ENCODE measurements at places on chromosomes 2 and 18.

- no peak for DNase-seq
Observed at GRCh38 chr2:227035711-227036367, 128.2 kb downstream of the COL4A4 start.

DNA sequence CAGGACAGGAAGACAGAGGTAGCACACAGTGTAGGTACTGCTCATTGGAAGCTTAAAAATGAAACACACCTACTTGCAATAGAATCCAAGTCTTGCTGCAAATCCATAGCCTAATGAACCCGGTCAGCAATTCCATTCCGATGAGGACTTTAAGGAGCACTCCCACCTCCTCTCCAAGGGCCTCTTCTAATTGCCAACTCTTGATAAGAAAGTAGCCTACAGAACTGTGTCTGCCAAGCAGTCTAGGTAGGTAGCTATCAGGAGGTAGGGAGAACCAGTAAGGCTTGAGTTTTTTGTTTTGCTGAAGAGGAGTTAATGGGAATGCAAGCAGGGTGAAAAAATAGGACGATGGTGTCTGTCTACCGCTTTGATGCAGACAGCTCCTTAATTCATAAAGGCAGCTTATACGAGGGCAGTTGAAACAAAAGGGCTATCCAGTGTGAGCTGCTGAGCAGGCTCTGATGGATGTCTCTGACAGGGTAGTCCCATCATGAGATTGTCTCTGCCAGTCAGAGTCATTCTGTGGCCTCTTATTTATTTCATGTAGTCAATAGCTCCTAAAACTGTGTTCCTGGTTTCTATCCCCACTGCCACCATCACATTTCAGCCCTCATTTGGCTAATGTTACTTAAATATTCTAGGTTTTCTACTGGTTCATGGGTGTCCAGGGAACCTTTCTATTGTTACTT lies 155.6 kb upstream of the DNMT3A start:
- DNase-seq: no peak

DNA sequence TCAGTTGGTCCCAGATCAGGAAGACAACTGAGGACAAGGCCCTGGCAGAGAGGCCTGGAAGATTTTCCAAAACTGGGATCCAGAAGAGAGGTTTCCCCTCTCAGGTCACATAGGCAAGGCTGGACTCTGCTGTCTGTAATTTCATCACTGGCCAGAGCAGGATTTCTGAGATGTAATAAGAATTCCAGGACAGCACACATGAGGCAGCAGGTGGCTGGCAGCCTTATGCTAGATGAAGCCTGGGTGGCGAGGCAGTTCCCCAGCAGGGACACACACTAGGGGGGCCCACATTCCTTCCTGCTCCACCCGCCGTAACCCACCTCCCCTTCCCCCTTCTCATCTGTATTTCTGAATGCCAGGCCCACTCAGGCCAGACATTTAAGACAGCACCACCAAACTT lies 98.6 kb downstream of the HNRNPLL start:
- DNase-seq: no peak

DNA sequence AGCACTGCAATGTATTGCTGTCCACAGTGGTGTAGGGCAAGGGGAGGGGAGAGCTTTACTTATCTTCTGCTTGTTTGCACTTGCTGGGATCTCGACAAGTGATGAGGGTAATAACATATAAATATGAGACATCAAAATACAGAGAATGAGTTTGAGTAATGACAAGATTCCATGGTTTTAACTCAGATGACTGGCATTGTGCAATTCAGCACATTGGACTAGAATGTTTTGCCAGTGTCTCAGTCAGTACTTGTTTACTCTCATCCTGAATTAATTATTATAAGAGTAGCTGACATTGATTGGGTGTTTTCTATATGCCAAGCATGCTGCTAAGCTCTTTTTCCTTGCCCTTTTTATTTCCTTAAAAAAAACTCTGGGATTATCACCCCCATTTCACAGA lies 306.7 kb upstream of the MMADHC start:
- DNase-seq: no peak

DNA sequence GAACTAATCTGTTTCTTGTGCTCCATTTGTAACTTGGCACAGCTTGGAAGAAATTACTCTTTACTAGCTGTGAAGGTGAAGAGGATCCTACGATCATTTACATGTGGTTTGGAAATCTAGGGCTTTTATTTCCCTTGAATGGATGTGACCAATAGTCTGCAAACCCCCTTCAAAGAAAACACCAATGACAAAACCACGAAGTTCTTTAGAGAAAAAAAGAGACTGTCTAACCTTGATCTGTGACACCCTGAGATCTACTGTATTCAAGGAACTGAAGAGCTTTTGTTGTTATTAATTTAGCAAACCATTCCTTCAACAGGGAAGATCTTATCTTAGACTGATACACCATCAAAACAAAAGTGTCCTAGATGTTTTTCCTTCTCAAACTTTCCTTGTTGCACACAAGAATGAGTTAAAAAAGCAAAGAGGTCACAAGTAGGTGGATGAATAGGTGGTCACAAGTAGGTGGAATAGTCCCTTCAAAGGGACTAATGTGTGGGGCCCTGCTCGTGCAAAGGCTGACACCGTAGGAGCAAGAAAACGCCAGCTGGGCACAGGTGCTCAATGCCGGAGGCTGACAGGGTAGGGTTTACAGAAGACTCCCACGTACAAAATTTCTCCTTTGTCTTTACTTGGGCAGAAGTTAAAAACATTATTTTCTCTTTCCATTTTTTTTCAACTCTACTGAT lies 95.6 kb upstream of the ITGB6 start:
- no peak for DNase-seq

DNA sequence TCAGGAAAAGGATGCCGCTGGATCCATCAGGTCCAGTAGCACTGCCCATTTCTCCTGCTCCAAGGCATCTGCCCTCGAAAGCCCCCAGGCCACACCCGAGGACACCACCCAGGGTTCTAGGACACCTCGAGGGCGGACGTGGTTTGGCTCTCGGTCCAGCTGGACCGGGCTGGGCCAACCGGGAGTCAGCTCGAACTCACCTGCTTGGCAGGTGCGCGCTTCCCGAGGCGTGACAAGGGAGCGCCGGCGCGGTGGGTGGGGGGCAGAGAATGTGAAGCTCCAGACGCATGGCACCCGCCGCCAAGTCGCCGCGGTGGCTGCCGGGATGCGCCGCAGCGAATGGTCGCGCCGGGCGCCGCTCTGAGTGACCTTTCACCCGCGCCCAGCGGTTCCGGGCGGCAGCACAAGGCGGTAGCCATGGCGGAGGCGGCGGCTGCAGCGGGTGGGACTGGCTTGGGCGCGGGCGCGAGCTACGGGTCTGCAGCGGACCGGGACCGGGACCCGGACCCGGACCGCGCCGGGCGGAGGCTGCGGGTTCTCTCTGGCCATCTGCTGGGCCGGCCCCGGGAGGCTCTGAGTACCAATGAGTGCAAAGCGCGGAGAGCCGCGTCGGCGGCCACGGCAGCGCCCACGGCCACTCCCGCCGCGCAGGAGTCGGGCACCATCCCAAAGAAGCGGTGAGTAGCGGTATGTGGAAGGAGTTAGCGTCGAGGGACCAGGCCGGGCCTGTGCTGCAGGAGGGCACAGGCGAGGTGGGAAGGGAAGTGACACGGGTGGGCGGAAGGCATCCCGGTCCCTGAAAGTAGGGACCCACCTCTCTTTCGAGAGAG lies at the start of gene AGPS:
AGPS (plus strand) TSS at position 401 of the 830 bp plus-strand sequence; CDS start at position 418, 17 bp downstream.
- peak; percentile 41 for DNase-seq

DNA sequence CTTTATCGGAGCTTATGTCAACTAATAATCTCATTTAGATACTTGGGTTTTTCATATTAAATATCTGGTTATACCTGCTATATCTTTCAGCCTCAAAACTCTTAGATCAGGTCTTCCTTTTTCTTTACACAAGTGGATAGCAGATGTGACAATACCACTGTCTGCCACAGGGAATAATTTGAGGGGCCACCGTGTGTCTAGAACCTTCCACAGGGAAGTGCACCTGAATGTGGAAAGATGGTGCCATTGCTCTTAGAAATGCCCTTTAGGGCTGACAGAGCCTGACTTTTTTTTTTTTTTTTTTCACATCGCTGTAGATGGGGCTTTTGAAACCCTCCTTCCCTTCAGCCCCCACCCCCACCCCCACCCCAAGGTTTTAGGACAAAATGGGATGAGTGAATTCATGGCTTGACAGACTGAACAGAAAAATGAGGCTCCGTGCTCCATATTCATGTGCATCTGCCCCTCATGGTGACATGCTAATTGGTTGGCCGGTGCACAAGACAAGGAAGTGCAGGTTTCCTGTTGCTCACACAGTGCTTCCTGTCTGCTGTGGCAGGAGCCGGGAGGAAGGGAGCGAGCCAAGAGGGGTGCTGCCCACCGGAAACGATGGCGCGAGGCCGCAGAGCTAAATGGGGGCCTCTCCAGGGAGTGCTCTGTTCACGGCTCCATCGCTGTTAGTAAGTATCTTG lies 246.0 kb downstream of the LDLRAD4 start:
- DNase-seq: peak; percentile 46

GRCh38 chr2:39380525-39381150 lies 56.4 kb downstream of the MAP4K3 start:
- no peak for DNase-seq

DNA sequence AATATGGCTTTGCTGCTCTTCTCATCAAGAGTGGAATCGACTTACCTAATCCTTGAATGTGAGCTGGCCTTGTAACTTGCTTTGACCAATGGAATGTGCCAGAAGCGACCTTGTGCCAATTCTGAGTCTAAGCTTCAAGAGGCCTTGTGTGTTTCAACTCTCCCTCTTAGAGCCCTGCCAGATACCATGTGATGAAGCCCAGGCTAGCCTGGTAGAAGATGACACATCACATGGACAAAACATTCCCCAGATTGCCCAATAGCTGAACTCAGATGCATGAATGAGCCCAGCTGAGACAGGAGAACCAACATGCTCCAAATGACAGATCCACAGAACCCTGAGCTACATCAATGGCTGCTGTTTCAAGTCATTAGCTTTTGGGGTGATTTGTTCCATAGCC lies 4.2 kb upstream of the KLHL14 start:
- no peak for DNase-seq

GRCh38 chr2:75204833-75205232 lies 5.5 kb upstream of the TACR1 start:
- no peak for DNase-seq

- DNase-seq: no peak
Observed at GRCh38 chr2:83826577-83826976, 632.5 kb downstream of the SUCLG1 start.

GRCh38 chr2:197427986-197428385 lies 6.8 kb downstream of the SF3B1 start:
- DNase-seq: no peak

DNA sequence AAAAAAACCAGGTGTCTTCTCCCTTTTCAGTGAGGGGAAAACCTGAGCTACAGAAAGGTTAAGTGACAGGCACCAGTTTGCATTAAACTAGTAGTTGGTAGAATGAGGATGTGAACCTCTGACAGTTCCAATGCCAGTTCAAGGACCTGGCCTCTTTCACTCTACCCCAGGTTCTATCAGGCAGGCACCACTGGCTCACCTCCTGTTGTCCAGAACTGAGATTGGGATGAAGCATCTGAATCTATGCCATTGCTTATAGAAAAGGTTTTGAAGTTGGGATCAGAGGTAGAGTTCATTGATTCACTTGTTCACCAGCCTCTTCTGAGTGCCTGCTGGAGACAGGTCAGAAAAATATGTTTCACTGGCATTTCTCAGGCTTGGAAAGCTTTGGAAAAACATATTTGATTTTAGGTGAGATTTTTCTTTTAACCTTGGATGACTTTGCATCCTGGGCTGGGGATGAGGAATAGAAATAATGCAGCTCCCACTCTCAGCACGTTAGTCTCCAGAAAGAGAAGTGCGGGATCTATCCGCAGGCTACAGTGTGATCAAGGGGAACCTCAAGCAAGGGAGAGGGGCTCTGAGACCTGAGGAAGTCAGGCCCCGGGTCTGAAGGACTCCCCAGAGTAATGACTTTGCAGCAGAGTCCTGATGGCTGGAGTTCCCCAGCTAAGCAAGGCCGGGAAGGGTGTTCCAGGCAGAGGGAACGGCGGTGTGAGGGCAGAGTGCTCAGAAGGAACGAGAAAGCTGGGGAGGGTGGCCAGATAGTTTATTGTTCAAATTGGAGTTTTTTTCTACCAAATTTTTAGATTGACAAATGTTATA lies 250.3 kb downstream of the MYCN start:
- no peak for DNase-seq

DNA sequence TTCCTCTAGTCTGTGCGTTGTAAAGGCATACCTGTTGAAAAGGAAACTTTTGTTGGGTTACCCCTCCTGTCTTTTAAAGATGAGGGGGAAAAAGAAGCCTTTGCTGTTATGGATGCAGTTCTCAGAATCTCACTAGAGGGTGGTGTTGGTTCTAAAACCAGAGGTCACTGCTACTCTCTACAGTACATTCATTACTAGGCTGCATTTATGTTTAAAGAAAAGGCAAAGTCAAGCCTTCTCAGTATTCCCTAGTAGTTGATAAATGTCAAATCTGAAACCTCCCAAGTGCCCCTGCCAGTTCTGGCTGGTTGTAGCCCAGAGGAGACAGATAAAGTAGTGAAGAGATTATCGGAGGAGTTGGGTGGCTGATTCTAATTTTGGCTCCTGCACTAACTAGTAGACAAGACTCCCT lies 1.4 kb upstream of the PLCL1 start:
- no peak for DNase-seq

- no peak for DNase-seq
Observed at GRCh38 chr2:155643056-155643775, 689.3 kb downstream of the NR4A2 start.

GRCh38 chr2:219128396-219128795 lies 32.2 kb downstream of the NHEJ1 start:
- no peak for DNase-seq

- DNase-seq: no peak
Observed at GRCh38 chr2:184444217-184444616, 154.1 kb upstream of the ZNF804A start.

- no peak for DNase-seq
Observed at GRCh38 chr2:118351796-118352195, 263.5 kb downstream of the INSIG2 start.

DNA sequence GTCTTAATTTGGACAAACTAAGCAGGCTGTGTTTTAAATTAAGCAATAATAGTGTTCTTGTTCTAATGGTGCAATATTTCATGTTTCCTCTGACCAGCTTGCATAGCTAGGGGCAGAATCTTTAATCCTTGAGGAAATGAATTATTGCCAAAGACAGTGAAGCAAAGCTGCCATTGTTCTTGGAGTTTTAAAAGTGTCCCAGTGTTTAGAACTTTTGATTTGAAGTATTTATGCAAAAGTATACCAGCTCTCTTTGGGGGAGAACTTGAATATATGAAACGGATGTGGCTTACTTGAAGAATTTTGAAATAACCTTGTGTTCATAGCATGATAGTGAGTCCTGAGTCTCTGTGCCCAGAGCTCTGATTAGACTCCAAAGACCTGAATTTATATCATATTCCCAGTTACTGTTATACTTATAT lies 33.4 kb downstream of the ITGA6 start:
- DNase-seq: no peak

DNA sequence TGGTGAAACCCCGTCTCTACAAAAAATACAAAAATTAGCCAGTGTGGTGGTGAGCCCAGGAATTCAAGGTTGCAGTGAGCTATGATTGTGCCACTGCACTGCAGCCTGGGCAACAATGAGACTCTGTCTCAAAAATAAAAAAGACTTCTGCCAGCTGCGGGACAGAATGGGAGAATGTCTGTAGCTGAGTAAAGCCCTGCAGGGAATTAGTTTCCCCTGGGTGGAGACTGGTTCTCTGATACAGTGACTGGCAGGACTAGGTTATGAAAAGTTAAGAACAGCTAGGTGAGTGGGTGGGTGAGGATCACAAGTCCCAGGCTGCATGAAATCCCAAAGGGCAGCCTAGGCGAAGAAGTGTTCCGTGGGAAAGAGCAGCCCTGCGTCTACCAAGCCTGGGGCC lies 13.8 kb upstream of the CATIP start:
- no peak for DNase-seq
